Astrocyte (in vitro differentiated cells and primary cell): ENCODE measurements at places on chromosomes 11 and 22.

GRCh38 chr22:28146401-28147314 is 227.6 kb upstream of the PITPNB start:
- DNase-seq = peak; percentile 52

GRCh38 chr11:100182350-100182749 is 504.7 kb upstream of the ARHGAP42 start:
- no peak for DNase-seq

- no peak for DNase-seq
These were observed 87.5 kb downstream of the YAP1 start for GRCh38 chr11:102197670-102198139.

- DNase-seq = no peak
These were observed 22.5 kb downstream of the LRRC10B start for GRCh38 chr11:61531044-61531443.

DNA sequence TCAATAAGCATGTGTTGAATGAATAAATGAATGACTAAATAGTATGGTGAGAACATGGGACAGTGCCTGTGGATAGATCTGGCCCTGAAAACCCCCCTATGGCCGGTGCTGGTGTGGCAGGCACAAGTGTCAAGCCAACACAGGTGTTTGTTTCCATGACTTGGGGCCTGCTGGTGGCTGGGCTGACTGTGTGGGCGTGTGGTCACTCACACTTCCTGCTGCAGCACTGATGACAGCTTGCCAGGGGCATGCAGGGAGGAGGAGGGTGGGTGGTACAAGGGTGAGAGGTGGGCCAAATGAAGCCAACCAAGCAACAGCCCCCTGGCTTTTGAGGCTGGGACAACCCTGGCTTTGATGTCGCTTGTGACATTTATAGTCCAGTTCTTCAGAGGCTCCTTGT is 30.3 kb upstream of the ABCC8 start:
- no peak for DNase-seq

GRCh38 chr22:39953101-39953500 is 7.1 kb upstream of the TMA7B start:
- no peak for DNase-seq

DNA sequence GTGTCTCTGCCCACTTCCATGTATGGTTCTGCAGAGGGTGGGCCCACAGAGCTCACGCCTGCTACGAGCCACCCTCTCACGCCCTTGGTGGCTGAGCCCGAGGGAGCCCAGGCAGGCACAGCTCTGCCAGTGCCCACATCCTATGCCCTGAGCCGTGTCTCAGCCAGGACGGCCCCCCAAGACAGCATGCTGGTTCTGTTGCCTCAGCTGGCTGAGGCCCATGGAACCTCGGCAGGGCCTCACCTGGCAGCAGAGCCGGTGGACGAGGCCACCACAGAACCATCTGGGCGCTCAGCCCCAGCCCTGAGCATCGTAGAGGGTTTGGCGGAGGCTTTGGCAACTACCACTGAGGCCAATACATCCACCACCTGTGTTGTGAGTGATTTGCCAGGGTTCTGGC is 64.0 kb downstream of the OTOG start:
- DNase-seq = no peak

DNA sequence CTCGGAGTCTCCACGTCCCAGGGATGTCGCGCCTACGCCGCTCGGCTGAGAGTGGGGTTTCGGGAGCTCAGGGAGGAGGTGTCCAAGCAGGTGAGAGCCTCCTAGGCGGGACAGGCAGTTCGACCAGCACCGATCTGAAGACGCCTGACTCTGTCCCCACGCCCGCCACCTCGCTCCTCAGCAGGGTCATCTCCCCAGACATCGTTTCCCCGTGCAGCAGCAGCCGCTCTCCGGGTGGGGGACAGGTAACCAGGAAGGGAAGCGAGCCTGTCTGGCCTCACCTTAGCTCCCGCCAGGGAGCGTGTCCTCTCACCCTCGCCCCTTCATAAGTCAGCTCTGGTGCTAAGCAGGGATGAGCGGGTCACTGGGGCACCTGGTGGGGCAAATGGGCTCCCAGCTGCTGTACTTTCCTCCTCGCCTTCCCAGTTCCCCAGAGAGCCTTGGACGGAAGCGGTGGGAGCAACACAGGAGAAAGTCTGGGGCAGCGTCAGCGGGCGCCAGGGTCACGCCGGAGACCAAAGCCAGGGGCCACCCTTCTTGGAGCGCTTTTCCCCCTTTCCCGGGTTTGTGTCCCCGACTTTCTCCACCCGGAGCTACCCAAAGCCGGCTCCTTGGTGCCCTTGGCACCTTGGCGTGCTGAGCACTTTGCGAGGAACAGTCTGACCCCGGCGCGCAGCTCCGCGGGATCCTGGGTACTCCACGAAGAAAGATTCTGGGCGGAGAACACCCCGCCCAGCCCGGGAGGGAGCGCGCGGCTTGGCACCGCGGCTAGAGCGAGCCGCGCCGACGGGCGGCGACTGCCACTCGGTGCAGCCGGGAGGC is 1.6 kb downstream of the SPON1 start:
- DNase-seq = no peak

GRCh38 chr22:19638282-19639015 is 75.9 kb upstream of the SEPTIN5 start:
- no peak for DNase-seq

DNA sequence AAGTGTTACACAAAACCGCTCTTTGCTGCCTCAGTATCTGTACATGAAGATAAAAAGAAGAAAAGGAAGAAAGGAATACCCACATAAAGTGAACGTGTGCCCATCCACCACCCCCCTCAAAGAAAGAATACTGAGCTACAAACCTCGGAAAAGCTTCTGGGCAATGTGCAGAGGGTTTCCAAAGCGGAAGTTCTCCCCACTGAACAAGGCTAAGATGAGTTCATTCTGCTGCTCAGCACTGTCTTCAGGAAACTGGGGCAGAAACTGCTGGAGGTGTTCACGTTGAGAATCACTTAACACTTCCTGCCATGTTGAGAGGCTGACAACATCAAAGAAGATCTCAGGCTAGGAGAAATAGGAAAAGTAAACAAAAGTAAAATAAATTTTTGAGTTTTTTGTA is 6.9 kb downstream of the NFRKB start:
- no peak for DNase-seq

DNA sequence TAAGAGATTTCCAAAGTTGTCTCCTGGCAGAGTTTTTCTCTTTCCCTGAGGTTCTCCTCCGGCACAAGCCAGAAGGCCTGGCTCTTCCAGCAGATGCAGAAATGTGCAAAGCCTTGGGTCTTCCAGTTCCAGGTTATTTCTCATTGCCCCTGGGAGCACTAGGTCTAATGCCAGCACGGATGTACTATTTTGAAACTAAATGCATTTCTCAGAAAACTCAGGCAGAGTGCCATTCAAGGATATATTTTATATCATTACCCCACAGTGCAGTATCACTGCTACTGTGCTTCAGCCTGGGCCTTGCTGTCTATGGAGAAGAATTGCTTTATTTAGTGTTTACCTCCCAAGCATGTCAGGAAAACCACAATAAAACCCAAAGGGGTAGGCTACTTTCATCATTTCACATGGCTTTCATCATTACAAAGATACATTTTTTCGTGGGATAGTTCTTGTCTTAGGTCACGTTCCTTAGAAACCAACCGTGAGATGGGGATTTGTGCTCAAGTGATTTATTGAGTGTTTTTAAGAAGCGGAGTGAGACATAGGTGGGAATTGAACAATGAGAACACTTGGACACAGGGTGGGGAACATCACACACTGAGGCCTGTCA is 22.4 kb upstream of the FZD4 start:
- no peak for DNase-seq

GRCh38 chr11:1560649-1561251 is 11.3 kb downstream of the DUSP8 start:
- no peak for DNase-seq

DNA sequence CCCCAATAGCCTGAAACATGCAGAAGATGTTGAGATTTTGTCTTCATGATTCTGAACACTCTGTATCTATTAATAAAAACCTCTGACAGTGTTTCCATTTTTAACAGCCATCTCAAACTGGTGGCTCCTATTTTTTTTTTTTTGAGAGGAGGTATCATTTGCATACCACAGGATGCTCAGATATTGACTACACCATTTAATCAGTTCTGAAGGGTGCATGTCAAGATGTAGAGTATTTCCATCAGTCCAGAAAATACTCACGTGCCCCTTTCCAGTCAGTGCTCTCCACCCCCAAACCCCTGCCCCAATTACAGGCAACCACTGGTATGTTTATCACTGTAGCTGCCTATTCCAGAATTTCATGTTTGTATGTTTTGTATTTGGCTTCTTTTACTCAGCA is 85.3 kb upstream of the SORL1-AS1 start:
- DNase-seq = no peak

DNA sequence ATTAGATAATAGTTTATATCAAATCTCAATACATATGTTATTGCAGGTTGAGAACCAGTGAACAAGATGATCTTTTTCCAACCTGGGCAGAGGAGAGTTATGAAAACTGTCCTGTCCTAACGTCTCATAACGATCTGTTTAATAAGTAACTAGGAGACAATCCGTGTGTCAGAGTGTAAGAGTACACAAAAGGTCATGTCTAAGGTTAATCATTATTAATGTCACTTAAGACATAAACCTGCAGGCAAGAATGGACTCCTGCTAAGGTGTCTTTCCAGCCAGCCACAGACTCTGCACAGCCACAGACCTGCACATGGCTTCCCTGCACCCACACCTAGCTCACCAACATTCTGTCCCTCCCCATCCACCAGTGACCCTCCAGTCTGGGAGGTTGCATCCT is 10.1 kb downstream of the SLC5A4 start:
- no peak for DNase-seq

DNA sequence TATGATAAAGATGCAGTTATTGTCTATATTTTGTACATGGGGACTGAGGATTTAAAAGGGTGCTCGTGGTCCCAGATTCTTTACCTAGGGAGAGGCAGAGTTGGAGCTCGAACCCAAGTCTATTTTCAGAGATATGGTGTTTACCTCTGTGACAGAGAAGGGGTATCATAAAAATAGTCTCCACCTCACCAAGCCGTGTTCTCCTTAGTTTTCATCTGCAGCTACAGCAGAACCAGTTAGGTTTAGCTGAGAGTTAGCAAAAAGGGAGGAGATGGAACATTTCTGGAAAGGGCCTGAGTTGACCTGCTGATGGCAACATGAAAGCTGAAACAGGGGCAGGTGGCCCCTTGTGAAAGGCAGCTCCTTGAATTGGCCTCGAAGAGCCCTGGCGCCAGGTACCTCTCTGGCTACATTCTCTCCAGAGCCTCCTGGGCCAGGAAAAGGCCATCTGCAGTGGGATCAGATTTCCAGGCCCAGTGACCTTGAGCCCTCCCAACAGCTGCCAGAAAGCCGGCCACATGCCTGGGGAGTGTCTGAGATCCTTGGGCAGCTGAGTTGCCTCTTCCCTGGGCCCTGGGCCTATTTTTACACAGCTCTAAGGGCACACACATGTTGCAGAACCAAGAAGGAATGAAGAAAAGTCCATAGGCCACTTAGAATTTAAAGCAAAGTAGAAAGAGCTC is 136.6 kb downstream of the NAV2 start:
- DNase-seq = no peak

- peak; percentile 45 for DNase-seq
These were observed 36.3 kb upstream of the LRRC10B start for GRCh38 chr11:61472282-61472681.
